ENCODE measurements at places on chromosomes 3 and 15.
A peak's percentile ranks its signal among the peaks of the same experiment; 100 is the strongest.

GRCh38 chr3:152839511-152839910 lies 4.6 kb downstream of the P2RY1 start:
- DNase-seq, result no peak

GRCh38 chr3:126963261-126964190 lies 19.4 kb upstream of the PLXNA1 start:
- DNase-seq, result no peak

DNA sequence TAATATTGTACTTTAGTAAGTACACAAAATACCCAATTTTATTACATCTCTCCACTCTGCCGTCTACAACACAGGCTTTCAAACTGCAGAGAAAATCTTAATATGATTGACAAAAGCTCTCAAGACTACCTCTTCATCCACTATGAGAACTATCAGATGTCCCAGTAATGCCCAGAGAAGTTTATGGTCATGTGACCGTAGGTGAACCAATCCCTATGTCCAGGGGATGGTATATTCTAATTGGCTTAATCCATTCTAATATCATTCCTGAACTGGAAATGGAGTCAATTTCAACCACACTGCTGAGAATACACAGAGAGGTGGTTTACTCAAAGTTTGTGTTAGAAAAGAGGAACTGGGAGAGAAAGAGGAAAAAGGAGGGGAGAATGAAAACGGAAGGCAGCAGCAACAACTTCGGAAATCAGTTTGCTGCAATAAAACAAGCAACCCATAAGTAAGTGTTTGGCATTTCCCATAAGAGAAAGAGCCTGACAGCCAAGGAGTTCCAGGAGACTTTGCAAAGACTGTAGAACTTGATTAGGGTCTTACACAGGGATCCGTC lies 7.3 kb downstream of the SST start:
- DNase-seq, result no peak

DNA sequence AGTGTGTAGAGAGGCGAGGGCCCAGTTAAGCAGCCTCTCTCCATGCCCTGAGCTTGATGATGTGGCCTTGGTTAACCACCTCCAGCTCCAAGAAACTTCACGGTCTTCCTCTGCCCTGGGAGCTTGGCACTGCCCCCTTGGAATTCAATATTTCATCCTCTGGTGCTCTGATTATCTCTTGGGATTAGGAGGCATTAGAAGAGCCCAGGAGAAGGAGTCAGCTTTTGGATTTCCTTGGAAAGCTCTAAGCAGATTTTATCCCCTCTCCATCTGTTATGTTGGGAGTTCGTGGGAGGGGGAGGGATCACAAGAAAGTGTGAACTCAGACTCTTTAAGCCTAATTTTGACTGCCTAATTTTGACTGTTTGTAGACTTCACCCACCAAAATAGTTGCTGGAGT lies 132.7 kb upstream of the AGBL1 start:
- no peak for DNase-seq

DNA sequence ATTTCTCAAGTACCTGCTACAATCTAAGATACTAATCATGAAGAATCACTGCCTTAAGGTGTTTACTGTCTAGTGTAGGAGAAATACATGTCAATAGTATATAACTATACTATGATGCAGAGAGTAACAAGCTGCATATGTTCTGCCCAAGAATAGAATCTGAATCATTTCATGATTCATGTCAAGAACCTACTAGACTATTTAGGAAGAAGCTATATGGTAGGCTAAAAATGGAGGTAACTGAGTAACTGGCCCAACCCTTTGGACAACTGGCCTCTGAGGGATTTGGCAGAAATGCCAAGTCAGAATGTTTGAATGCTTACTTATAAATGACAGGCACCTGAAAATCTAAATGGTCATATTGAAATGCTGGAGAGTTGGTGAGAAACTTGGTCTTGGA lies 59.9 kb upstream of the DGKG start:
- DNase-seq, result no peak

- DNase-seq, result peak; percentile 61
Observed at GRCh38 chr15:66820481-66821176, 118.6 kb downstream of the SMAD6 start.

- DNase-seq, result no peak
Observed at GRCh38 chr3:9170851-9171160, 78.6 kb downstream of the SRGAP3 start.

- no peak for DNase-seq
Observed at GRCh38 chr15:47872869-47873432, 155.6 kb downstream of the SEMA6D start.

DNA sequence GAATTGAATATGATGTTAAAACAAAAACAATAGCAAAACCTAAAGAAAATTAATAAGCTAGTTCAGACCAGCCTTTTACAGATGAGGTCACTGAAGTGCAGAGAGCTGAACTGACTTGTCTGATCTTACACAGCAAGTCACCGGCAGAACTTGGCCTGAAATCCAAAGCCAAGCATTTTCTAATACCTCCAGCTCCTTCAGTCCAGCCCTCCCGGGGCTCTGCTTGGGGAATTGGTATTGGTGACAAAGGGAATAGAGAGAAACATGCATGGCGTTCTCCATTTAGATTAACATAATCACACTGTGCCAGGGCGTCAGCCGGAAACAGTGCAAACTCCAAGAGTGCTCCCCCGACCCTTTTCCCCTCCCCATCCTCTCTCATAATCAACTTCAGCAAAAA lies 14.1 kb upstream of the ZSCAN2 start:
- no peak for DNase-seq

- no peak for DNase-seq
Observed at GRCh38 chr3:76264911-76265310, 479.6 kb upstream of the ZNF717 start.
